Stimulated activated CD8-positive, alpha-beta memory T cell treated with anti-CD3 and anti-CD28 coated beads, Interleukin-4, amount 100 ng/mL, for 4 hours (primary cell): ENCODE measurements at places on chromosomes 11 and 22.

DNA sequence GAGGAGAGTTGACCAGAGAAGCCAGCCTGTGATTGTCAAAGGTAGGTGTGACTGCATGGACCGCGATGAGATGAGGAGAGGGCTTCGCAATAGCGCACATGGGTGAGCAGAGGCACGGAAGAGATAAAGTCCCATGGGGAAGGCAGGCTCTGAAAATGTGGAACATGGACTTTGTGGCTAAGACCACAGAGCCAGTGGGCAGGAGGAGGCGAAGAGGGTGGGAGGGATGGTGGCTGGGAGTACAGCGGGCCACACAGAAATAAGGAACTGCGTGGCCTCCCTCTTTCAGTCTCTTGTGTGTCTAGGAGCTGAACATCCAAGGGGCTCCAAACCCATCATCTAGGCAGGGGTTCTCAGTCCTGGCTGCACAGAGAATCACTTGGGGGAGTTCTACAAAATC is 98.6 kb downstream of the TENM4 start:
- DNase-seq: no peak

DNA sequence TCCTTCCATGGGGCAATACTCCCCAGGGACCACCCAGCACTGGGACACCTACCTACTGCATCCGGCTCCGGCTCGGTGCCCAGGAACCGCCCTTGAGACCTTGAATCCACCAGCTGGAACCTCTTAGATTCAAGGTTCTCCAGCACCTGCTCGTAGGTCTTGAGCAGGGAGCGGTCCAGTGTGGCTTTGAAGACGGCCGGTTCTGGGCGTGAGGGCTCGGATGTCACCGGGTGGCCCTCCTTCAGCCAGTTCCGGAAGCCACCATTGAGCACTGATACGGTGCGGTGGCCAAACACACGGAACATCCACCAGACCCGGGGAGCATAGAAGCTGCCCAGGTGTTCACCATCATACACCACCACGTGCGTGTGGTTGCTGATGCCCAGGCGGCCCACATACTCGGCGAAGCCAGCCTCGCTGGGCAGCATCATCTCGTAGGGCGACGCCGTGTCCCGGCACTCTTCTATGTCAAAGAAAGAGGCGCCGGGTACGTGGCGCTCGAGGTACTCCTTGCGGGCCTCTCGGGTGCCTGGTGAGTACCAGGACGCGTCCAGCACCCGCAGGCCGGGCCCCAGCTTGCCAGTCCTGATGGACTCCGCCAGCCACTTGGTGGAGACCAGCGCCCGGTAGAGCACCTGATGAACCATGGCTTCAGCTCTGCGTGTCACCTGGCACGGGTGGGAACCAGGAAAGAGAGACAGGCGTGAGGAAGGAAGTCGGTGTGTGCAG is 997 bp downstream of the TST start:
- DNase-seq: no peak

GRCh38 chr11:71914617-71915189 is 13.7 kb downstream of the XNDC1N start:
- no peak for DNase-seq

GRCh38 chr11:100584201-100584985 is 102.7 kb upstream of the ARHGAP42 start:
- DNase-seq: no peak

- no peak for DNase-seq
Observed at GRCh38 chr11:123640677-123641494, 13.5 kb downstream of the SCN3B start.

GRCh38 chr22:31661851-31662667 is at the start of gene PISD:
Gene PISD, minus strand, starts transcription at chr22:31662215. Its CDS starts 7 bp downstream, at chr22:31662208.
- peak; percentile 92 for DNase-seq

DNA sequence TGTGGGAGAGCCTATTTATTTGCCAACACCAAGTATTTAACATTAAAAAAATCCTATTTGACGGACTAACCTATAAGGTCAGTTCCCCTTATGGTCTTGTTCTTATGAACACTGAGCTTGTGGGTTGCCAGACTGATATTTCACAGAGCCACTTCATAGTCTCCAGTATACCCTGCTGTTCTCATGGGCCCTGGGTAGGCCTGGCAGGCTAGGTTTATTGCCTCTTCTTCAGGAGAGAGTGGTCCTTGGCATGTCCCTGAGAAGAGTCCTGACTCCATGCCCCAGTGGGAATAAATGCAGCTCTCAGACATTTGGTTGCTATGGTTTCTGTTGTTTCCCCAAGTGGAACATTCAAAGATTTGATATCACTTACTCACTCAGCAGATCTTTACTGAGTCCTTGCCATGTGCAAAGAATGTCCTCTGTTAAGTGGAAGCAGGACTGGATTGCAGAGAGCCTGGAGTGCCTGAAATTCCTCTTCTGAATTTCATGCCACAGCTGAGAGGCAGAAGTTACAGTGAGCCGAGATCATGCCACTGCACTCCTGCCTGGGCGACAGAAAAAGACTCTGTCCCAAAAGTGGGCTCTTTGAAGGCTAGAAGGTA is 15.7 kb downstream of the SLC5A1 start:
- no peak for DNase-seq

DNA sequence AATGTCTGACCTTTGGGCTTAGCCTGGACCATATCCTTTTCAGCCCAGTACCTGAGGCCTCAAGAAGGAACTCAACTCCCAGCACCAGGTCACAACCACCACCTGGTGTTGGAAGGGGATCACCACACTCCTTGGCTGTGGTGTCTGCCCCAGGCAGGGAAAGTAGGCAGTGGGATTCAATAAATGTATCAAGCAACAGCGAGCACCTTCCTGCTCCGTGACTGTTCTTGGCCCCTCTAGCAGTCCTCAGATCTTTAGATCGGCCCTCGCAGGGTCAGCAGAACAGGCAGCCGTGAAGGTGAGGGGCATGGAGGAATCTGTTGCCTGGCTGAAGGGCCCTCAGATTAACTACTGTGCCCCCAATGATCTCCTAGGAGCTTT is 15.9 kb downstream of the ARFGAP2 start:
- no peak for DNase-seq

GRCh38 chr22:17828502-17829080 is 54.3 kb upstream of the BID start:
- no peak for DNase-seq

GRCh38 chr11:111518668-111519067 is 4.1 kb downstream of the HOATZ start:
- DNase-seq: no peak

DNA sequence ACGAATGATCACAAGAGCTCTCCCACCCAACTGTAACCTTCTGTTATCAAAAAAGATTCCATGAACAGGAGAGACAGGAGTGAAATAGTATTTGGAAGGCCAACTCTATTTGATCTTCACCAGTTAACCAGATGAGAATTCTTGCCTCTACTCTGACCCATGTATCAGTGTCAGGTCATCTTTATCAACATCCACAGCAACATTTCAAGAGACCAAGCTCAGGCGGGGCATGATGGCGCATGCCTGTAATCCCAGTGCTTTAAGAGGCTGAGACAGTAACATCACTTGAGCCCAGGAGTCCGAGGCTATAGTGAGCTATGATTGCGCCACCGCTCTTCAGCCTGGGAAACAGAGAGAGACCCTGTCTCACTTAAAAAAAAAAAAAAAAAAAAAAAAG is 62.3 kb downstream of the GAB2 start:
- no peak for DNase-seq

GRCh38 chr11:95916049-95916448 is 7.9 kb downstream of the MTMR2 start:
- no peak for DNase-seq

- no peak for DNase-seq
Observed at GRCh38 chr22:38074181-38075104, 9.5 kb downstream of the SLC16A8 start.

DNA sequence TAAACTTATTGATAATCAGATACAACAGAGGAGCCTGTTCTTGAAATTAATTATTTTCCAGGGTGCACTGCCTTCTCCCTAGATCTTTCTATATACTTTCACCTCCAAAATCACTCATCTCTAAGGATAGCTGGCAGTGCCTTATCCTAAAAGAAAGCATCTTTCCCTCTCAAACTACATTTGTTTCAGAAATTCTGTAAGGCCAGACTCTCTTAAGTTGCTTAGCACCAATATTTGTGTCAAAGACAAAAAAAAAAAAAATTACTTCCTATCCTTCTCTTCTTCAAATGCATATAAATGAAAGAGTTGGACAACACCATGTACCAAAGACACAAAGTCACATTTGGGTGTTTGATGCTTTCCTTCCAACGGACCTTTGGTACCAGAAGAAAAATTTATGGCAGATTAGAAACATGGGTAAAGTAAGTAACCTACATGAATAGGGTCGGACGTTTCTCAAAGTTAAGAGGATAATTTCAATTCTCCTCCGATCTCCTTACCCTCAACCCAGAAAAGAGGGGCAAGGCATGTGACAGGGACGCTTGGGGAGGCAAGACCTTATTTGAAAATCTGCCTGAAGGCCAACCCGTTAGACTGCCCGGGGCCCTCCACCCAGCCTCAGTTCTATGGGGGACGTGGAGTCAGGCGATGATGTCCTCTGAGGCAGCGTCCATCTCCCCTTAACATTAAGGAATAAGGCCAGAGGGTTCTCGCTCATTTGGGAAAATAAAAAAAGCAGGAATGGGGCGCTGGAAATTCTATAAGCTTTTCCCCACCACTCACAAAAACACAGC is 66.3 kb downstream of the ETS1 start:
- no peak for DNase-seq

DNA sequence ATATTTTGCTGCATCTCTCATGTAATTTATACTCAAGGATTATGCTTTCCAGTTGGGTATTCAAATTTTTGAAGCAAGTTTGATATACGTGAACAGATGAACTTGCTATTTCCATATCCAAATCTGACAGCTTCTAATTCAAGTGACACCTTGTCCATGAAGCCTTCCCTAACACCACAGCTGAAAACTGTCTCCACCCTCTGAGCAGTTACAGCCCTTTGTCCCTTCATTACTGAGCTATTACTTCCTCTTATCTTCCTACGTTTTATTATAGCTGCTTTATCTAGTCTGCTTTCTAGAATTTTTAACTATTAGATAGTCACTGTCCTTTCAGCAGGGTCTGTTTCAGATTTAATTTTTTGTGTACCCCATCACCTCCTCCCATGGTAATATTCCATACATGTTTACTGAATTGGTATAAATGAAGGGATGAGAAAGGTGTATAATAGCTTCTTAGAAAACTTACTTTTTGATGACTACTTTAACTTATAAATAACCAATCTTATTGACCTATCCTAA is 13.3 kb upstream of the PRSS23 start:
- DNase-seq: no peak

DNA sequence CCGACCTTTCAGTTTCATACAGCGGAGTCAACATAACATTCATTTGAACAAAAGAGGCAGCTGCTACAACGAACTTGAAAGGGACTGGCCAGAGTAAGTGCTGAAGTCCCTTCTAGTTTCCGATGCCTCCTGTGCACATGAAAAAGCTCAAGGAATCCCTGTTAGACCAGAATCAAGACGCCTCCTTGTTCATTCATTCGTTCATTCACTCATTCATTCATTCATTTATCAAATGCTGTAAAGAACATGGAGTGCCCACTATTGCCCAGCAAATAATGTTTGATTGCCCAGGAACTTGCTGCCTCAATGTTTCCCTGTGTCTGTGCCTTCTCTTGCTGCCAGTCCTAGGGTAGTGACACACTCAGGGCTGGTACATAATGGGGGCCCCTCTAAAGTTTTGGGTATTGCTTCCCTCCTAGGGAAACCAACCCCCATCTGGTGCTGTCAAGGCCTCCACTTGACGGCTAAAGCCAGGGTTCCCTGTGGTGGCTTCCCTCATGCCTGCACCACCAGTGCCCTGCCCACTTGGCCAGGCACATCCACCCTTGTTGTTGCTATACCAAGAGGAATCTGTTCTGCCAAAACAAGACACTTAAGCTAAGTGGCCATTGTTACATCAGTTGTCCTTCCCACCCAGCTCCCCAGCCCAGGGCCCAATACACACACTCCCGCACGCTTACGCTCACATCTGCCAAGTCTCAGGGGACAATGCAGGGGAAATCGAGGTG is 3.8 kb downstream of the TMPRSS13 start:
- DNase-seq: no peak

DNA sequence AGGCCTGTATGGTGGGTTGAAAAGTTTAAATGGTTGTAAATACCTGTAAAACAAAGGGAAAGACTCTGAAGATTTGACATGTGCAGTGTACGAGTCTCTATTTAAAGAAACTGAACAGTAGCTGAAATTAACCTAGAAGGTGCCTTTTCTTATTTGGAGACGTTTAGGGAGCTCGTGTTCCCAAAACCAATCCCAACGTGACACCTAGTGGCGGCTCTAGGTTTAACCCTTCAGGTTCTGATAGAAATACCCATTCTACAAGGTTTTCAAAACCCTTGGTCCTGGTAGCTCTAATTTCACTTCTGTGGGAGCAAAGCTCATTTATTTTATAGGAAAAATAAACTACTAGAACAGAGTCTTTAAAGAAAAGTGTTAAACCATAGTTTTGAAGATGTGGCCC is 258.3 kb downstream of the LRRC4C start:
- DNase-seq: no peak

DNA sequence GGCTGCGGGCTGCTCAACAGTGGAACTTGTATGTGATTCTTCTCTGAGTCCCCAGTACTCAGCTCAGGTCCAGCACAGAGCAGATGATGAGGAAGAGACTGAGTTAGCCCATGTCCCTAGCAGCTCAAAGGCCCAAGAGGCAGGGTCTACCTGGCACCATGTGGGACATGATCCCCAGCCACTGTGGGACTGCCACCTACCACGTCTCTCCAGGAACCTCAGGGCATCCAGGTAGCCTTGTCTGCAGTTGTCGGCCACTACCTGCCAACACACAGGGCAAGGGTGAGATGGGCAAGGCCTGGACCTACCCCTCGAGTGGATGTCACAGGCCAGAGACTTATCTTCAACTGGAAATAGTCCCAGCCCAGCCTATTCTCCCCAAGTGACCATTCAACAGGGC is 4.4 kb downstream of the PNPLA5 start:
- no peak for DNase-seq

GRCh38 chr11:10991393-10991792 is 133.5 kb upstream of the ZBED5 start:
- DNase-seq: no peak

DNA sequence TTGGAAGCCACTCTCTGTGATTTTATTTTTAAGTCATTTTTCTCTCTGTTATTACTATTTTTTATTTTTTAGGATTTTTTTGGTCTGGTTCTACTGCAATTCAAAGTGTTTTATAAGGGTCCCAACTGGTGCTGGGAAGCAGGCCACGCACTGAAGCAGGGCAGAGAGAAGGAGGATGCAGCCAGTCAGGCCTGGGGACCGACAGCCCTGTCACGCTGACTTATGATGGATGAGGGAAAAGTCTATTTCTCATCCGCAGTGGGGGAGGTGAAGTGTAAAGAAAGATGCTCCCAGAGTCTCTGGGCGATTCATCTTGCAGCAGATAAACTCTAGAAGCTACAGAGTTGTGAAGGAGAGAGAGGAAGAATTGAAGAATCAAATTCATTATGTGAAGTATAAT is 191.6 kb downstream of the NTM start:
- DNase-seq: no peak

DNA sequence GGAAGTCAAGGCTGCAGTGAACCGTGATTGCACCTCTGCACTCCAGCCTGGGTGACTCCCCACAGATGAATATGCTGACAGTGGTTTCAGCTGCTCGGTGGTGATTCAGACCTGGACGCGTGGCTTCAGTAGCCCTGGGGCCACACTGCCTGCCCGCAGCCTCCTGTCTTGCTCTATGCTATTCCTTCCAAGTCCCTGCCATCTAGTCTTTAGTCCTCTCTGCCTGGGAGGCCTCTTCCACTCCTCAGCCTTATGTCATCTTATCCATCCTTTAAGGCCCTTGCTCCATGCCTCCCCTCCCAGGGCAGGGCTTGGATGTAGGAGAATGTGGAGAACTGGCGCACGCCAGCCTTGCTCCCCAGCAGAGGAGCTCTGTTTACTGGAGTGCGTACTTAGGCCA is 23.0 kb downstream of the YDJC start:
- DNase-seq: no peak
